ENCODE measurements at places on chromosomes 12 and 14. TPM values are rescaled to one million over a fixed set of nuclear protein-coding genes. Genes with fewer than 3 reads are reported as not detected.

DDHD1 gene
- total RNA-seq, result 10.7 TPM

SYNDIG1L gene
- not detected for total RNA-seq

RILPL1 gene
- total RNA-seq, result 7.4 TPM

AQP5 gene
- 0.47 TPM for total RNA-seq

ALDH6A1 gene
- total RNA-seq, result 27.9 TPM

CMKLR1 gene
- total RNA-seq, result 0.19 TPM

FGD6 gene
- 27.0 TPM for total RNA-seq

TAS2R43 gene
- 2.1 TPM for total RNA-seq

ITGA5 gene
- 846 TPM for total RNA-seq

DPF3 gene
- 2.9 TPM for total RNA-seq

OTX2 gene
- total RNA-seq, result not detected

LRRIQ1 gene
- total RNA-seq, result 0.68 TPM

FIGNL2 gene
- 1.2 TPM for total RNA-seq

AQP6 gene
- 0.05 TPM for total RNA-seq

POTEM gene
- not detected for total RNA-seq

CAPZA3 gene
- not detected for total RNA-seq

CRIP2 gene
- 265 TPM for total RNA-seq

TOMM20L gene
- total RNA-seq, result not detected

LHX5 gene
- total RNA-seq, result 0.05 TPM

TCL1B gene
- total RNA-seq, result not detected

RTL1 gene
- not detected for total RNA-seq

MYH6 gene
- total RNA-seq, result not detected

TGFB3 gene
- total RNA-seq, result 4.1 TPM

SLC8A3 gene
- total RNA-seq, result 0.42 TPM

BDKRB2 gene
- 0.34 TPM for total RNA-seq

TGM1 gene
- 0.17 TPM for total RNA-seq

CACNA2D4 gene
- total RNA-seq, result 0.17 TPM

NYNRIN gene
- total RNA-seq, result 17.0 TPM
